ENCODE measurements at places on chromosomes 3 and 15.

DNA sequence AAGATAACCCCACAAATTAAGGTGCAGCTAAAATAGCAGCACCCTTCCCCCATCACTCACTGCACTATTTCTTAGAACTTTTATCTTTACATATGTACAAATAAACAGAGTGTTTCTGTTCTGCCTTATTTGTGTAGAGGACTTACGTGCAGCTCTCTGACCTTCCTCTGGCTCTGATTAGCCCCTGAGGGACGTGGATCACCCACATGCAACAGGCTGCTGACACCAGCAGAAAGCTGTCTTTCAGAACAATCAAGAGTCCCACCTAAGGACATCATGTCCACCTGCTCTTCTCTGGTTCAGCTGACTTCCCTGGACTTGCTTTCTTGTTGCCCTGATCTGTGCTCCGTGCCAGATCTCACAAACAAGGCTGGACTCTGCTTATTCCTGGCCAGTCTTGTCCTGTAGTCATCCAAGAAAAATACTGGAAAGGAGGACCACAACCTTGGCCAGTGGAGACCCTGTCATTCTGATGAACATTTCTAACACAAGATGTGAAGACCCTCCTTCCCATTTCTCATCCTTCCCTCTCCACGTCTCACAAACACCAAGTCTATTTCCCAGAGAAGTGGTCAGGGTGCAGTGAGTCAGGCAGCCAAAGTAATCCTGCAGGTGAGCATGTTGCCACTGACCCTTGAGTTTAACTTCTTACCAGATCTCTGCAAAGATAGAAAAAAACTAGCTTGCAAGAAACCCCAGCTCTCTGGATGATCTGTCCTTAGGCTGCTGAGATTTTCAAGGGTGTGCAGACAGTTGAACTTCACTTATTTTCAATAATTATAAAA is 243.6 kb upstream of the ICE2 start:
- DNase-seq = no peak

GRCh38 chr3:72494626-72495025 is 353.6 kb downstream of the SHQ1 start:
- no peak for DNase-seq

DNA sequence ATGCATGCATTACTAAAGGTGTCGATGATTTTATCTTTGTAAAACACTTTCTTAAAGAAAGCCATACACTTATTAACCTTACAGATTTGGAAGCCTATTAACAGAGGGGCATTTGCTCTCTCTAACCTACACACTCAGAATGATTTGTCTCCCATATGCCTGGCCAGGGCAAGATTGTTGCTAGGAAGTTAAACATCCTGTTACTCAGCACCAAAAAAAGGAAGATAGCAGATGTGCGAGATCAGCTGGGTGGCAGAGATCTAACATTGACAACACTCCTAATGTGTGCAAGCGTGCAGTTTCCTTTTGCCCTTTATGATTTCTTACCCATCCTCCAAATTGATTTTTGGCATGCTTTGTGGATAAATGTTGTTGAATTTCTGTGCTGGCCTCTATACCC is 73.9 kb upstream of the TMEM108 start:
- no peak for DNase-seq

DNA sequence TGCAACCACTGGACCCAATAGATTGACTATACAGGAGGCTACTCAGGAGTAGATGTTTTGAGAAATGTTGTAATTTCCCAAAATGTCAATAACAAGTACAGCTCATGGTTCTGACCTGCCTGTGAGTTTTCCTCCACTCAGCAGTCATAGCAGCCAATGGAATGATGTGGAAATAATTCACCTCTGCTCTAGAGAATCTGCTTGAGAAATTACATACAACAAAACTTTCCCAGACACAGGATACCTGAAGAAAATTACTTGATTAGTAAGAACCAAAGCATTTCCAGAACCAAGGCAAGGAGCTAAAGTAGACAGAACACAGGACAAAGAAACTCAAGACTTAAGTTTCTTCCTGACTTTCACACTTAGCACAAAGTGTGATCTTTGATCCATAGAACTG is 218.9 kb upstream of the SETMAR start:
- DNase-seq = no peak

GRCh38 chr3:189355481-189356201 is 183.9 kb downstream of the TPRG1 start:
- no peak for DNase-seq

Measured in anterior cingulate cortex (tissue), 58 donors.